RPMI7951 (cell line): ENCODE measurements at places on chromosomes 6 and 20. TPM values are rescaled to one million over a fixed set of nuclear protein-coding genes. Genes with fewer than 3 reads are reported as not detected.

Gene LPIN3
- total RNA-seq, result 4.5 and 6.0 TPM in 2 replicates

Gene AVP
- total RNA-seq, result not detected in 2 replicates

Gene ADTRP
- total RNA-seq, result 0.48 and 0.98 TPM in 2 replicates

Gene FOXC1
- 1.7 and 2.0 TPM in 2 replicates for total RNA-seq

Gene PDYN
- not detected in 2 replicates for total RNA-seq

Gene FOXS1
- total RNA-seq, result 0.24 and 0.39 TPM in 2 replicates

Gene CTAGE9
- total RNA-seq, result not detected in 2 replicates

Gene KHDC1
- 0.60 and 2.1 TPM in 2 replicates for total RNA-seq

Gene BHLHE23
- total RNA-seq, result not detected in 2 replicates

Gene HBS1L
- 126 and 157 TPM in 2 replicates for total RNA-seq
